ENCODE measurements at places on chromosomes 4 and X. TPM values are rescaled to one million over a fixed set of nuclear protein-coding genes. Genes with fewer than 3 reads are reported as not detected.

Gene SPANXA2
- 25.7 TPM for total RNA-seq

Gene SPP1
- 11.0 TPM for total RNA-seq

Gene HTN1
- total RNA-seq: not detected

Gene GUCY1B1
- 3.1 TPM for total RNA-seq

Gene TSPAN7
- total RNA-seq: not detected

Gene MSANTD1
- 0.23 TPM for total RNA-seq

Gene UTP3
- total RNA-seq: 15.7 TPM

Gene FAM47A
- total RNA-seq: not detected

DNA sequence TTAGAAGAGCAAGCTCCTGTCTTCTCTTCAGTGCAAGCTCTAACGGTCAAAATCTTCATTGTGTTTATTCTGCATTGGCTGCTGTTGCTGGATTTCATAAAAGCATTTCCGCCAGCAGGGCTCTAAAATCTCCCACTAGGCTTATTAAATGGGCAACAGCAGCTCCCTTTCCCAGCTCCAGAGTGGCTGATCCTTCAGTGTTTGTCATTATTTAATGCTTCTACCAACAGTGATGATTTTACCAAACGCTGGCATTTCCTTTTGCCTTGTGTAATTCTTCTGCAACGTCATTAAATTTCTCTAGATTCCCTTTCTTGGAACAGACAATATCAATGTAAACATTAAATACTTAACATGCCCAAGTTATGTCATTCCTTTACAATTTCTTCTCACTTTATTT, 20.1 kb downstream of the SLC7A11 start:
- DNase-seq: no peak

- no peak for DNase-seq
These were observed 8.0 kb upstream of the MAGEB5 start for GRCh38 chrX:26208012-26208411.

DNA sequence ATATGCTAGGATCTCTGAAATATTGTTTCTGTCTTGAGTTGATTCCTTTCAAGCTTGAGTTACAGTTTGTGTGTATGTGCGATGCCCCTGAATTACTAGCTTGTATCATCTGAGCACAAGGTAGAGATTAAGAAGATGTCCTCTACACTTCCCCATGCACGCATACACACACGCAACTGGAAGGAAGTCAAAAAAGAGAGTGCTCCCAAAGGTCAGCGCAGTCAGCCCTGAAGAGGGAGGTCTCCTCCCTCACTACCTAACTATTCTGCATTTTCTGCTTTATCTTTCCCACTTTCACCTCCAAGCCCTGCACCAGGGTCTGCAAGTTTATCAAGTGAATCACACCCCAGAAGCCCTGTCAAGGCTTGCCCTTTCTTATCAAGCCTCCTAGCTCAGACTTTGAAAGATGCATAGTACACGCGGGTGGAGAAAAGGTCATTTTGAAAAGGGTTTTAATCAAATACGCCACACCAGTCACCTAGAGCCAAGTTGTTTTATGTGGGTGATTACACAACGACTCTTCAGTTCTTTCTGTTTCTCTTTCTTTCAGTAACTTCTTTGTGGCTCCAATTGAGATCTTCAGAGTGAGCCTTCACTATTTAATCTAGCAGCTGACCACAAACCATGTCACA, 127.7 kb downstream of the ASB9 start:
- DNase-seq: no peak

DNA sequence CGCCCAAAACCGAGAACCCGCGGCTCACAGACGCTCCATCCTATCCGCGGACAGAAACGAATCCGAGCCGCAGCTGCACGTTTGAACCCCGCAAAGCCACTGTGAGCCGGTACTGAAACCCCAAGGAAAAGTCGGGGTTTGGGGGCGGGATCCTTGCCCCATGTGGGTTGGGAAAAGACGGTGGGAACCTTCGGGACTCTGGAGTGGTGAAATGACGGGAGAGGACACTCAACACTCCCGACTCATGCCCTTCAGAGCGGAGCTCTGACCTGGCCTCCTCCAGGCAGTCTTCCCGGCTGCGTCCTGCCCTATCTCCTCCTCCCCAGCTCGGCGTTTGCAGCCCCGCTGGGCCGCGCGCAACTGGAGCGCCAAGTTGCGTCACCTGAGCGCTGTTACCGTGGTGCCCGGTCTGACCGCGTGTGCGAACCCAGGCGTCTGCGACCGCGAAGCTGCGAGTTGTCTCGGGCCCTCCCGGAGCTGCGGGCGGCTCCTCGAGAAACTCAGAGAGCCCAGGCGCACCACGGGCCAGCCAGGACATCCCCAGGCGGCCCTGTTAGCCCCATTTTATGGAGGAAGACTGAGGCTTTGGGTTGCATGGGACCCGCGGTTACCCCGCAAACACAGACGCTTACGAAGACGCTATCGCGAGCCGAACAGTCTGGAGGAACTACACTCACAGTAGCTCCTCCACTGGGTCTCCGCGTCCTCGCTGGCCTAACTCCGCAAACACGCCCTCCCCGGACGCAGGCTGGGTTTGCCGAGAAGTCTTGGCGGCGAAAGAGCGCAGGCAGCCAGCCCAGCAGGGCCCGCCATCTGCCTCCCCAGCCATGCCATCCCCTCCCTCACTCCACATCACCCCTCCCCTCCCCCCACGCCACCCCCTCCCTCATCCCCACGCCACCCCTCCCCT, 20.3 kb upstream of the HMX1 start:
- no peak for DNase-seq

DNA sequence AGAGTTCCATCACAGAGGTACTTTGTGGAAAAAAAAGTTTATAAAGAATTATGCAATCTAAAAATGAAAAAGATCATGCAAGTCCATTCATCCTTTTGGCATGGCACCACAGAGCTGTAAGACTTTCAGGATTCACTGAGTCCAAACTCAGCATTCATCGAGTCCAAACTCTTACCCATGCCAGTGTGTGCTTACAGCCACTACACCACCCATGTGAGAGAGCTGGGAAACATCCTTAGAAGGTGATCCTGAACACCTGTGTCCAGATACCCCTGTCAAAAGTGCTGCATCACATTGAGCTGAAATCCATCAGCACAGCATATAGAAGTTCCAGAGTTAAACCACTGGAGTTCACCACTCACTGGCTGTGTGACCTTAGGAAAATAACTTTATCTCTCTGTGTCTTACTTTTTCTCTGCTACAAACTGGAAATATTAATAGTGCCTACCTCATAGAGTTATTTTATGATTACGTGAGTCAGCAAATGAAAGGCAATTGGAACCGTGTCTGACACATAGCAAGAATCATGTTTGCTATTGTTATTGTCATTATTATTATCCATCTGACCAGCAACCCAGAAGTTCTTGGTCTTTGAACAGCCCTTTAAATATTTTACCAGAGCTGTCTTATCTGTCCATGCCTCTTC, 115.0 kb upstream of the FTHL17 start:
- no peak for DNase-seq

GRCh38 chr4:79073471-79073870, 134.2 kb upstream of the PAQR3 start:
- no peak for DNase-seq

- no peak for DNase-seq
These were observed 138.4 kb upstream of the HHIP start for GRCh38 chr4:144507311-144508101.

DNA sequence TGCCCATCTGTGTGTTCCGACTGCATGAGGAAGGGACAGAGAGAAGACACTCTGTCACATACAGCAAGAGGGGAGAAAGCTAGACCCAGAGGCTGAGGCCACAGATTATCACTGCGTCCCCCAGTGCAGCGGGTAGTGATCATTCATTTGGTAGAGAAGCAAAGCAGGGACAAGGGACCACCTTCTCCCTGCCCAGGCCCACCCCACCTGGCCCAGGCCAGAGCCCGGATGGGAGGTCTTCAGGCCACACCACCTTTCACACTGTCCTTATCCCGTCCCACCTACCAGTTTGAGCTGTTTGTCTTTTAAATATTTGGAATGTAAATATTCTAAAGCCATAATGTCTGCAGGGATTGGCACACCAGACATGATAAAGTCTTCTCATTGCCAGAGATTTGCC, 10.6 kb downstream of the TNIP2 start:
- DNase-seq: no peak

GRCh38 chr4:125461676-125462363, 147.1 kb downstream of the FAT4 start:
- no peak for DNase-seq

DNA sequence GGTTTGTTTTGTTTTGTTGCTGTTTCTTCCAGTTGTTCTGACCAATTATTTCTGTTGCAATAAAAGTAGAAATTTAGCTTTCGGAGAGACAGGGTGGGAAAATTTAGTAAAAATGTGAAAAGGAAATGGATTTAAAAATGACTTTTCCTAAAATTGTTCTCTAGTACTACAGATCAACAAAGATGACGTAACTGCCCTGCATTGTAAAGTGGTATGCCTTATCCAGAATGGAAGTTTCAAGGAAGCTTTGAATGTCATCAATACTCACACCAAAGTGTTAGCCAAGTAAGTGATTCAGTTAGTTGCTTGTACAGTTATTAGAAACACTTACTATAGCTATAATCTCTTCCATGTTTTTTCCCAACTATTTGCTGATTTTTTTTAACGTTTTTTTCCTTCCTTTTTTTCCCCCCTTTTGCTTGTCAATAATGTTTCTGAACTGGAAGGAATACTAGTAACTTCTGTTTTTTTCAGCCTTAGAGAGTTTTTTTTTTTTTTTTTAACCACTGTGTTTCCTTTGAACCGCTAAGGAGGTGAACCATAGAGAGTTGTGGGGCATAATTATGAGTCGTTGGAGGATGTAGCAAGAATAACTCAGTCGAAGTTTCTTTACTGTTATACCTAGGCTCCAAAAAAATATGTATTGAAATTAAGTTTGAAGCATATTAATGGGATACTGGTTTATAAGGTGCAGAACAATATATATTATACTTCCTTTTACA, 2.2 kb downstream of the SRP72 start:
- DNase-seq: no peak

DNA sequence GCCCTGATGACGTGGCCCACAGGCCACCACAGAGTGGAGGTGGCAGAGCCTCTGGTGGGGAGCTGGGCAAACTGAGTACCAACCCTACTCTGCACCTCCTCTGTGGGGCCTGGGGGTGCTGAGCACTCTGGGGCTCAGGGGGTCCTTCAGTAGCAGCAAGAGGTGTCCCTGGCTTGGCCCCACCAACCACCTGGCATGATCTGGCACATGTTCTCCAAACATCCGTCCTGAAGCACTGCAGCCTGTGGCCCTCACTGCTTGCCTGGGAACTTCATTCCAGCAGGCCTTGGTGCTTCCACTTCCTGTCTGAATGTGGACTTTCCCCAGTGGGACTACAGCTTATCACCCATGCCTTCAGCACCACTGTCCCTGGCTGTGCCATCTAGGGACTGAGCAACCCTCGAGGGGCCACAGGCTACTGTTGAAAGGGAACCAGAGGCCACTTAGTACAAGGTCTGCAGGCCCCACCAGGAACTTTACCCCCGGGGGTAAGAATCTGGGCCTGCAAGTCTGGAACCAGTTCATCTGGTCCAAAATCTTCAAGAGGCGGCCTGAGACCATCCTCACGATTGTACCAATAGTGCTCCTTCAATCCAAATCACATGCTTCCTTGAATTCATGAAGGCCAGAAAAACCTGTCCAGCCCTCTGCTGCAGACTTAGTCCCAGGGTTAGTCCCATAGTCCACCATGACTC, 13.2 kb downstream of the TNIP2 start:
- DNase-seq: no peak

DNA sequence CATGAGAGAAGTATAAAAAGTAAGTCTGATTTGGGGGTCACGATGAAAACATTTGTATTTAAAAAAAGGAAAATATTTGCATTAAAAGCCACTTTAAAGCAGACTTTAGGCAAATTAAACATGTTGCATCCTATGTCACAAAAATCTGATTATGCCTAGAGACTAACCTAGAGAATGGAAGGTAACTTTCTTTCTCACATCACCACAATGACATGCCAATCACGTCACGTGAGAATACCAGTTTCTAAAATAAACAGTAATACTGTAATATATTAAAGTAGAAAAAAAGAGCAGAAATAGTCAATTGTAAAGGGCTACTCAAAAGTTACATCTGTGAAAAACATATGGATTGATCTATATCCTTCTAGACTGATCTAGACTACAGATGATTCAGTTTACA, 3.3 kb downstream of the CHIC2 start:
- no peak for DNase-seq

DNA sequence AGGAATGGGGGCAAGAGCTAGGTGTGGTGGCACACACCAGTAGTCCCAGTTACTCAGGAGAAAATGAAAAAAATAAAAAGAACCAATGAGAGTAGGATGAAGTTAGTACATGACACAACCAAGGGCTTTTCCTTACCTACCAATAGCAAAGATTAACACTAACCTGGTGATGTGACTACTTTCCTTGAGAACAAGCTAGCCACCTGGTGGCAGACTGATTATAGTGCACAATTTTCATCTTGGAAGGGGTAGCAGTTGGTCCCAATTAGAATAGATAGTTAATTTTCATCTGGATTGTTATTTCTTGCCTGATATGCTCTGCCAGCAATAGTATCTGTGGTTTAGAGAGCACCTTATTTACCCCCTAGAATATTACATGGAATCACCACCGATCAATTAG, 1216.8 kb upstream of the PABPC4L start:
- DNase-seq: peak; percentile 4

DNA sequence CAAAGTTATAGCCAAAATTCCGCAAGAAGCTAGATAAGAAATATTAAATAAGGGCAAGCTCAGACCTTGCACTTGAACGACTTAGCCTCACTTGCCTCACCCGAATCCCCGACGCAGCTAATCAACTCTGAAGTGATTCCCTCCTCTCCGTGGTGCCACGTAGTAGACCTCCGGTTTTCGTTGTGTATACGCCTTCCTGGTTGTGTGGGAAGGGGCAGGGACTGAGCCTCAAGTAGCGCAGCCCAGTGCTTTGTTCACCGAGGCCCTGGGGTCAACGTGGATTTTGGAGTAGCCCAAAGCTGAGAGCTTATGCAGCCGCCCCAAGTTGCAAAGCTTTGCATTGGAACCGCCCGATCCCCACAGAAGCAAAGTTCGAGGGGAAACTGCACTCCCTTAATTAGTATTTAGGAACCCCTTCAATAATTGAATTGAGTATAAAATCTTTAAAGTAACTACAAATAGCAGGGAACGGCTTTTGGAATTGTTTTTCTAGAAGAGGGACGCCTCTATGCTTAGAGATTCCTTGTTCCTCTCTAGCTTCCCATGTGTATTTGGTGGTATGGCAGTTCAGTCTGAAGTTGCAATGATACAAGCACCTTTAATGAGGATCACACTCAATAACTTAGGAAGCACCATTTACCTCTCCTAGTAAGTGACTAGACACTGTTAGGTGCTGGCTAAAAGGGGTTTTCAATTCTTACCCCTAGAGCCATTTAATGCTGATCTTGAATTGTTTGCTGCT, 55.7 kb downstream of the LINC00632 start:
- peak; percentile 3 for DNase-seq

- DNase-seq: no peak
These were observed 241.4 kb downstream of the FRMPD4 start for GRCh38 chrX:12379671-12380070.

GRCh38 chr4:91434631-91435030, 869.1 kb upstream of the GRID2 start:
- no peak for DNase-seq

- DNase-seq: no peak
These were observed 343.4 kb upstream of the RASGEF1B start for GRCh38 chr4:81814987-81815541.

GRCh38 chrX:68821616-68822015, 7.2 kb upstream of the EFNB1 start:
- DNase-seq: no peak

GRCh38 chr4:23234716-23235115, 542.0 kb downstream of the GBA3 start:
- peak; percentile 13 for DNase-seq
